ENCODE measurements at places on chromosomes 3 and 15. TPM values are rescaled to one million over a fixed set of nuclear protein-coding genes. Genes with fewer than 3 reads are reported as not detected.

Gene RAB6B
- total RNA-seq = 5.6 TPM

Gene SIDT1
- 35.9 TPM for total RNA-seq

Gene CLDN11
- total RNA-seq = 1.3 TPM

DNA sequence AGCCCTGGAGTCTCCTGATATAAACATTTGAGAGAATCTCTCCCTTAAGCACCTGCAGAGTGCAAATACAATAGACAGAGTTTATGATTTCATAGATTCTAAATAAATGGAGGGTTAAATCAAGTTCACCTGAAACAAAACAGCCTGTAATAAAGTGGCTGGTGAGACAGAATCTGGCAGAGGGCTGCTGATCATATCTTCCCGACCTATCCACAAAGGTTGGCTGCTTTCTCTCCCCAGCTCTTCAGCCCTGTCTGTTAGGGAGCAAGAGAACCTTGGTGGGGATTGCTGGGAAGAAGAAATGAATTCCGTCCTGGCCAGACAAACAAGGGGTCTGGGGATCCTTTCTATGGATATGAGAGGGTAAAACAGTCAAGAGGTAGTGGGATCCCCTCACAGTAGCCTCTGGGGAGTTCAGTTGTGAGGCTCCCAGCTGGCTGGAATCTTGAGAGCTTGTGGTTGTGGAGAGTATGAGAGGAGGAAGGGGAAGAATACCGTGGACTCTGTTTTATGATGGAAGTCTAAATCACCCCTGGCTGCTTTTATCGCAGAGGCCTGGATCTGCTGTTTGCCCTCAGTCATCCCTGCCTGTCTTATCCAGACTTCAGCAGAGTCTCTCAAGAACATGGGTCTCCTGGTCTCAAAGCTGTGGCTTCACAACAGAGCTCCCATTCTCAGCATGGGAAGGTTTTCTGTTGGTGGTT, 451.3 kb downstream of the NTRK3 start:
- no peaks in the 10 kb centered on the region for H3K4me1 ChIP-seq
- no peaks in the 10 kb centered on the region for H3K36me3 ChIP-seq
- no peak overlapping the region for H3K4me3 ChIP-seq
- no peaks in the 10 kb centered on the region for H3K27me3 ChIP-seq
- H3K27ac ChIP-seq = no peak overlapping the region

DNA sequence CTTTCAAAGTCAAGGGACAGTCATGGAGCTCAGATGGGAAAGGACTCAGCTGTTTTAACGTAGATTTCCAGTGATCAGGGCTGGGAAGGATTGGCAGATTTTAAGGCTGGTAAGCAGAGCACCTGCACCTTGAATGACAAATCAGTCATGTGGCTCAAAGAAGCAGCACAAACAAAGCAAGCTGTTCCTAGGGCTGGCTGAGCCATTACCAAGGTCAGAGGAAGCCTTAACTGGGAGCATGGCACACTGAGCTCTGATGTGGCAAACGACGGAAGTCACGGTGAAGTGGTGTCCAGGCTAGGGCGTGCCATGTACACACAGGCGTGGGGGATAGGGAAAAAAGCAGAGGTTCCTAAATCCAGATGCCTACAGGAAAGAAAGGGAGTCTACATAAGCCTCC, 84.6 kb upstream of the PFN2 start:
- H3K27ac ChIP-seq = no peak overlapping the region
- no peaks in the 10 kb centered on the region for H3K27me3 ChIP-seq
- no peak overlapping the region for H3K4me3 ChIP-seq

DNA sequence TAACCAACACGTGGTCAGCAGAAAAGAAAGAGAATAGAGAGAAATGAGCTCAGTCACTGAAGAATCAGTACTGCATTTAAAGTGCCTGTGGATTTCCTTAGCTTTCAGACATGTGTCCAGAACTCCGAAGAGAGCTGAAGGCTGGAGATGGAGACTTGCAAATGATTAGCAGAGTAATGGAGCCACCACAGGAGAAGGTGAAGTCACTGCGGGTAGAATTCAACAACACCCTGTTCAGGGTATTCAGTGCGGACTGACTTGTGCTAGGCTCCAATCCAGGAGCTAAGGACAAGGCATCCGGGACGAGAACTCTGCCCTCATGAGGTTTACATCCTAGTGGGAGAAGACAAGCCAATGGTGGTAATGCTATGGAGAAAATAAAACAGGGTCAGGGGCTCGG, 4.2 kb downstream of the EIF4E3 start:
- no peaks in the 10 kb centered on the region for H3K27me3 ChIP-seq
- no peak overlapping the region for H3K4me3 ChIP-seq
- H3K36me3 ChIP-seq = no peaks in the 10 kb centered on the region
- no peak for DNase-seq
- no peak overlapping the region for H3K27ac ChIP-seq
